G401 (cell line): ENCODE measurements at places on chromosomes 1 and 21.

DNA sequence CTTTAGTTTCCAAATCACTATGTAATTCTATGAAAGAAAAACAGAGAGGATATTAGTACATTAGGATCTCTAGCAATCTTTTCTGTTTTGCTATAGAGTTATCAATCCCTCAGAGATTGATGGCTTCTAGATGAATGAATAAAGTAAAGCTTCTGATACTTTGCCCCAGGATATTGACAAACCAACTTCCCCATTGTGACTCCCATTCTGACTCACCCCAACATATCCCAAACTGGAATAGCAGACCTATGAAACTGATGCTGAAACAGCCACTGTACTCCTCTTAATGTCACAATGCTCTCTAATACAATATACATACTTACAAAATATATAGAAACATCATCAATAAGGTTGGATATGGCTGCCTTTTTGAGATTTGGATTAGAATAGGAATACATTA lies 442.1 kb upstream of the NR5A2 start:
- DNase-seq: no peak

DNA sequence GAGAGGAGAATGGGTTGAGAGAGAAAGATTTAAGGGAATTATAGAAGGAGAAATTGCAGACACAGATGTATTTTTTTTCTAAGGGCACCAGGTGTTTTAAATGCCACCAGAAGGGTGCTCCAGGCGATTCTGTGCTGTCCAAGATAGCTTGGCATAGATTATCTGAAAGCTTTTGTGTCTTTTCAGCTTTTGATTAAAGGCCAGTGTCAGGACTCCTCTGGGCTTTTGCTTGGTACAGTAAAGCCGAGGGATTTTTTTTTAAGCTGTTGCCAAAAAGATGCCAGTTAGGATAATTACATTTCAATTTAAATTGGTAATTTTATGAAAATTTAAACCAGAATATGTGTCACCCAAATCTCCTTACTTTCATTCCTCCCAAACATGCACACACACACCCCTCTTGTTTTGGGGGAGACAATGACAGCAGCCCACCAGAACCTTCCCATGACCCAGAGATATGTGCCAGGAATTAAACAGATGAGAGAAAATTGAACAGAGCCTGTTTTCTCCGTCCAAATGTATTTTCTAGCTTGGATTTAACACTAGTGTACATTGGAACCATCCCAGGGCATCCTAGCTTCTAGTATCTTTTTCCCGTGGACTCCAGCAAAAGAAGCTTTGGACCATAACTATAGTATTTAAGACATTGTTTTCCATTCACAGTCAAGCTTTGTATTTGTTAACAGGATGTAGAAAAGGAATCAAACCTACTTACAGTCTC lies 670.7 kb upstream of the CXADR start:
- peak; percentile 49 for DNase-seq

GRCh38 chr1:14945132-14946010 lies 208.2 kb upstream of the TMEM51 start:
- DNase-seq: peak; percentile 88

DNA sequence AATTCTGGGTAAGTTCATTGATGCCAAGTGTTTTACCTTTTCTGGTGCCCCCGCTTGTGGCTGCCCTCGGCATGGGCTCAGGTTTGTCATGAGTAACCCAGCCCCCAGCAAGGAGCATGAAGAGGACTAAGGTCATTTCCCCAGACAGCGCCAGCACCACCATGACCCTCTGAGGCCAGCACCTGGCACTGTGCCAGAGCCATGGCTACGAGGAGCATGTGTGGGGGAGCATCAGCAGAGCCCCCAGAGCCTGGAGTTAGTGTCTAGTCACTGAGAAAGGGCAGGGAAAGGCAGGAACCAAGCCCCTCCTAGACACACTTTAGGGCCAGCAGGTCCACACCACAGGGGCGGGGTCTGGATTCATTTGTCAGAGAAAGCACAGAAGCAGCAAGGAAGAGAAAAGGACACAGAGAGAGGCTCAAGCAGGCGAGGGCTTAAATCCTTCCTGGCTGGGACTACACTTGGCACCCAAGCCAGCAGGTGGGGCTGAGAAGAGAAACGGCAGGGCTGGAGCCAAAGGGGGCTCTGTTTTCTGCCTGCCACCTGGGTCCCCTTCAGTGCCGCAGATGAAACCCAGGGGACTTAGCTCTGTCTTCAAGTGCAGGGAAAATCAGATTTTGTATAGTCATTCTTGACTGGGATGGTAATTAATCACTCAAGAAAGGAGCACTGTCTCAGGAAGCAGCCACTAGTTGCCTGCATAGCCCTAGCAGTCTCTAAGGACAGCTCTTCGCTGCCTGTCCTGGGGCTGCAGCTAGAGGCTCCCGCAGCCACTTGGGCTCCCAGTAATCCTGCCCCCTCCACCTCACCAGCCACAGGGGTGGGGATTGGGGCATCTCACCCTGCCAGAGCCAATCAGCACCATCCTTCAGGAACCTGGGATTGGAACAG lies 79.6 kb upstream of the ZC3H12A start:
- DNase-seq: no peak

- no peak for DNase-seq
These were observed 219.8 kb upstream of the DUSP10 start for GRCh38 chr1:221961532-221962292.

DNA sequence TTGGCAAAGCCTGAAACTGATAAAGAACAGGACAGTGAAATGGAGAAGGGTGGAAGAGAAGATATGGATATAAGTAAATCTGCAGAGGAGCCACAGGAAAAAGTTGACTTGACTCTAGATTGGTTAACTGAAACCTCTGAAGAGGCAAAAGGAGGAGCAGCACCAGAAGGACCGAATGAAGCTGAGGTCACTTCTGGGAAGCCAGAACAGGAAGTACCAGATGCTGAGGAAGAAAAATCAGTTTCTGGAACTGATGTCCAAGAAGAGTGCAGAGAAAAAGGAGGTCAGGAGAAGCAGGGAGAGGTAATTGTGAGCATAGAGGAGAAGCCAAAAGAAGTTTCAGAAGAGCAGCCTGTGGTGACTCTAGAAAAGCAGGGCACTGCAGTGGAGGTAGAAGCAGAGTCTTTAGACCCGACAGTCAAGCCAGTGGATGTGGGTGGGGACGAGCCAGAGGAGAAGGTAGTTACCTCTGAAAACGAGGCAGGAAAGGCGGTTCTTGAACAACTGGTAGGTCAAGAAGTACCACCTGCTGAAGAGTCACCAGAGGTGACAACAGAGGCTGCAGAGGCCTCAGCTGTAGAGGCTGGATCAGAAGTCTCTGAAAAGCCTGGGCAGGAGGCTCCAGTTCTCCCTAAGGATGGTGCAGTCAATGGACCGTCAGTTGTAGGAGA lies 16.3 kb downstream of the CCDC17 start:
- DNase-seq: no peak

GRCh38 chr1:8481650-8482380 lies 163.9 kb downstream of the SLC45A1 start:
- no peak for DNase-seq
